ENCODE measurements at places on chromosomes 2 and 18.

DNA sequence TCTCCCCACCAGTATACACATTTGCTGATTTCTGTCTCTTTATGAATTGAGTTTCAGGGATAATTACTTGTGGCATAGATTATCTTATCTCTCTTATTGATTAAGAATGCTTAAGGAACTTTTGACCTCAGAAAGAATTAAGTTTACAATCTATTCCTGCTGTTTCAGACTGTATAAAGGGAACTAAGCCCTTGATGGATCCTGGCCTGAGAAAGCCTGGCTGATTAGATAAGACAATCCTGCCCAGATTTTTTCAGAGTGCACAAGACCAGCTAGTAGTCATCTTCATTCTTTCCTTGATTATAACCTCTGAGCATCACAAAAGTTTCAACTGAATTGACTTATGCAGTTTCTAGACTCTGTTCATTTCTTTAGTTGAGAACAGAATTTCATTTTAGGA is 22.7 kb upstream of the TFPI start:
- DNase-seq = no peak

GRCh38 chr2:96703021-96703751 is 36.7 kb downstream of the LMAN2L start:
- no peak for DNase-seq

DNA sequence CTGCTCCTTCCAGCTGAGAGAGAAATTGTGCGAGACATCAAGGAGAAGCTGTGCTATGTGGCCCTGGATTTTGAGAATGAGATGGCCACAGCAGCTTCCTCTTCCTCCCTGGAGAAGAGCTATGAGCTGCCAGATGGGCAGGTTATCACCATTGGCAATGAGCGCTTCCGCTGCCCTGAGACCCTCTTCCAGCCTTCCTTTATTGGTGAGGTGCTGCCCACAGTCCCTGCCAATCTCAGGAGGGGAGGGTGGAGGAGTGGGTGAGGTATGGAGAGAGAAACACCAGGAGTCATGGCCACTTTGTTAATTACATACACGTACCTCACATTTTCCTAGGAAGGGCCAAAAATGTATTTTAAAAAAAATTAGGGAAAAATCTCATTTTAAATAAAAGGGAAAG is 12.0 kb upstream of the DGUOK start:
- DNase-seq = no peak

DNA sequence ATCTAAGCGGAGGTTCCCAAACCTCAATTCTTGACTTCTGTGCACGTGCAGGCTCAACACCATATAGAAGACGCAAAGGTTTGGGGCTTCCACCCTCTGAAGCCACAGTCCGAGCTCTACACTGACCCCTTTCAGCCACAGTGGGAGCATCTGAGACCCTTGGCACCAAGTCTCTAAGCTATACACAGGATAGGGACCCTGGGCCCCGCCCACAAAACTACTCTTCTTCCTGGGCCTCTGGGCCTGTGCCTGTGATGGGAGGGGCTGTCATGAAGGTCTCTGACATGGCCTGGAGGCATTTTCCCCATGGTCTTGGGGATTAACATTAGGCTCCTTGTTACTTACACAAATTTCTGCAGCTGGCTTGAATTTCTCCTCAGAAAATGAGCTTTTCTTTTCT is 1374.1 kb upstream of the NXPH2 start:
- DNase-seq = no peak

- peak; percentile 44 for DNase-seq
Observed at GRCh38 chr2:15640261-15640711, 48.6 kb downstream of the DDX1 start.

GRCh38 chr2:235312571-235312970 is 181.3 kb upstream of the AGAP1 start:
- no peak for DNase-seq

GRCh38 chr2:65550246-65550645 is 117.8 kb upstream of the SPRED2 start:
- DNase-seq = no peak

DNA sequence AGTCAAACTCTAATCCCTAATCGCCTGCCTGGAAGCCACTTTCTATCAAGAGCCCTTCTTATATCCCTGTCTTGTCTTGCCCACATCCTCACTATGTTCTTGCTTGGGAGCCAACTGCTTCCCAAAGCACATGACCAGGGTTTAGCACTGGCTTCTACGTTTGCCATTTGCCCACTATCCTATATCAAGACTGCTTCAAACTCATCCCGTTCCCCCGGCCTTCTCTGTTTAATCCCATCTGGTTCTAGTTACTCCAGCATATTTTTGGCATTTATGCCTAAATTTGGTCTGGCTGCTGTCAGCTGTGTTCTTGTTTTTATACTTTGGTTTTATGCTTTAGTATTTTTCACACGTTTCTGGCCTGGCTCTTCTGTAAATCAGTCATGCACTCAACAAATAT is 40.2 kb downstream of the POLR1A start:
- no peak for DNase-seq

DNA sequence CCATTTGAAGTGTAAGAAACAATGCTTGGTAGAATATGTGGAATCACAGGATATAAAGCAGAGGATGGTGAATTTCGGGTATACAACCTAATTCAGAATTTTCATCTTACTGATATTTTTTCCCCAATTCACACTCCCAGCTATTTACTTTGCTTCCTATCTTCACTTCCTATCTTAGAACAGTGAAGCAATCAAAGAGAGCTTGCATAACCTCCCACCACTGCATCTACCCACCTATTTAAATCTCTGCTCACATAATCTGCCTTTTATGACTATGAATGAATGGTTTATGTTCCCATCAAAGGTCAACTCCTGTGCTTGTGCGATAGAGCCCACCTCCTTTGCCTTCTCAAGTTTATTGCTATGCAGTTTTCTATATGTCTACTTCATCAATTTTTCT is 3.3 kb downstream of the RMDN2 start:
- no peak for DNase-seq

- DNase-seq = no peak
Observed at GRCh38 chr2:40284797-40285196, 167.1 kb downstream of the SLC8A1 start.

- DNase-seq = no peak
Observed at GRCh38 chr2:156826341-156826933, 390.3 kb downstream of the GPD2 start.

GRCh38 chr18:74511823-74512222 is 15.7 kb downstream of the CNDP2 start:
- DNase-seq = no peak

DNA sequence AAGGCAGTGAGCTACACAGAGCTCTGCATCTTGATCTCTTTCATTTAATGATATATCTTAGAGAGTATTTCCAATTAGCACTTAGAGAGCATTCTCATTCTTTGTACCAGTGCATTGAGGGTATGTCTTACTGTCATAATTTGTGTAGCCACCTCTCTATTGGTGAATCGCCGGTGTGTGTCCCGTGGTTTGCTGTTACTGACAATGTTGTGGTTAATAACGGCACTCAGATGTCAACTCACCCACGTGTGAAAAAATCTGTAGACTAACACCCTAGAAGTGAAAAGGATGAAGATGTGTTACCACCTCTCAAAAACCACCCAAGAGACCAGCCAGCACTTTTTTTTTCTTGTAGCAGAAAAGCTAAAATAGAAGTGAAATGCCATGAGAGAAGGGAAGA is 37.1 kb downstream of the TEX51 start:
- DNase-seq = no peak

DNA sequence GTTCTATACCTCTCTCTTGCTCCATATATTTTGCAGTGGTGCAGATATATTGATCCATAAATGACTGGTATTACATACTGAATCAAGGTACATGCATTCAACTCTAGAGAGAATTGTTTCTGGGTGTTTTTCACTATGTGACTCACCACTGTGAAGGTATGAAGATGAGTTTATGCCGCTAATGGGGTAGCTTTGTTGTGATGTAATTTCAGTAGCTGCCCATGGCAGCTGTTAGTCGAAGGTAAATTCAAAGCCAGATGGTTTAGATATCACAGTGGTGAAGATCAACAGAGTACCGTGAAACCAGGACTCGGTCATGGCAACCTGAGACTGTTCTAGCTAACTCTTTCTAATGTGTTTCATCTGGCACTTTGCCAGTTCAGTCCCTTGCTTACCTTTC is 50.4 kb downstream of the PKP4 start:
- DNase-seq = no peak

DNA sequence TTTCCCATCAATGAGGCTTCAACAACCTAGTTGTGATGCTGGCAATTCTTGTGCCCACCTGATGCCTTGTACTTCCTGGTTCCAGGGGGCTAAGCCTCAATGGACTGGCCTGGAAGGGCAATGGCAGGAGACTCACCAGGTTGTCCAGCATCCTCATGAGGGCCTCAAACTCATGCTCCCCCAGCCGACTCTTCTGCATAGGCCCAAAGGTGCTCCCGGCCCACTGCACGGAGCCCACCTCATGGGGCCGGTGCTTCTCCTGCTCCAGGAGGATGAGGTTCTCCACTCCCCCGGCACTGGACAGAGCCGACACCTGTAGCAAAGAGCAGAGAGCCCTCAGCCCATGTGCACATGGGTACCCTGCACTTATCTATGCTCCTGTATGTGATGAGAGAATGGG is 84.5 kb downstream of the ADD2 start:
- DNase-seq = no peak

DNA sequence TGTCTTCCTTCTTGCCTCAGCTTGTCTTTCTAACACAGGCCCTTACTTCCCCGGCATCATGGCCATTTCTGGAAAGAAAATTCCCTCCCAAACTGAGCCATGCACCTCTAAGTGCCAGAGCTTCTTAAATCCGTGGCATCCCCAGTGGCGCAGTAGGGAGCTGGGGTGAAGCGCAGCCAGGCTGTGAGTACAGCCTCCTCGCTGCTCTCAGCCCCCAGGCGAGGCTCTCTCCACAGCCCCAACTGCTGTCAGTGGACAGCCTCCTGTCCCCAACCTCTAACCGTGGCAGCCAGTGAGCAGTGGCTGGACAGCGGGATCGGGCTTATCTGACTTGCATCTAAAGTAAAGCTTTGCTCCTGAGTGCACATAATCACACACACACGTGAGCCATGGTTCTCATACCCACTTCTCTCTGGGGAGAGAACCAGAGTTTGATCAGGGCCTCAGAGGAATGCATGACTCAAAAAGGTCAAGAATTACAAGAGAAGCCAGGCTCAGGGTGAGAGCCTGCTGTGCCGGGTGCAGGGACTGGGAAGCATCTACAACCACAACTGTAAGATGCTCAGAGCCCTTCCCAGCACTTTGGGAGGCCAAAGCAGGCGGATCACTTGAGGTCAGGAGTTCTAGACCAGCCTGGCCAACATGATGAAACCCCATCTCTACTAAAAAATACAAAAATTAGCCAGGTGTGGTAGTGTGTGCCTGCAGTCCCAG is 50.7 kb downstream of the SFXN5 start:
- DNase-seq = peak; percentile 90

GRCh38 chr2:173666171-173666888 is 298.8 kb downstream of the SP3 start:
- DNase-seq = no peak

Measured in Caki2 (cell line).